ENCODE measurements at places on chromosomes 6 and 20.

GRCh38 chr6:108835218-108835850, 12.9 kb upstream of the ARMC2 start:
- peak; percentile 89 for DNase-seq

- no peak for DNase-seq
These were observed 65.1 kb upstream of the PLEKHG1 start for GRCh38 chr6:150534553-150534952.

GRCh38 chr6:25942561-25943147, 12.2 kb upstream of the SLC17A2 start:
- DNase-seq: no peak

DNA sequence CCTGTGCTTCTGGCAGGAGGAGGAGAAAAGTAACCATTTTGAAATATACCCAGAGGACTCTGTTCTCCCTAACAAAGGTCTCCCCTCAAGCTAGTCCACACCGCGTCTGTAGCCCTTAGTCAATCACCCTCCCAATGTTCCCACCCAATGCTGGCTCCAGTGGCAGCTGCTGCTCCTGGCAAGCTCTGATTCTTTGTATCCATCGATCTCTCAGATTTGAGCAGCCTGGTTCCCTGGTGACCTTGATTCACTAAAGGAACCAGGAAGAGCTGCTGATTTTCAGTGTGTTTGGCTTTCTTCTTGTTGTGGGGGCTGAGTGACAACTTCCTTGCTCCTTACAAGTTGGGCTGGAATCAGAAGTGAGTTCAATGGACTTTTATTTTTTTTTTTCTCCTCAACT, 68.5 kb downstream of the FOXC1 start:
- no peak for DNase-seq

DNA sequence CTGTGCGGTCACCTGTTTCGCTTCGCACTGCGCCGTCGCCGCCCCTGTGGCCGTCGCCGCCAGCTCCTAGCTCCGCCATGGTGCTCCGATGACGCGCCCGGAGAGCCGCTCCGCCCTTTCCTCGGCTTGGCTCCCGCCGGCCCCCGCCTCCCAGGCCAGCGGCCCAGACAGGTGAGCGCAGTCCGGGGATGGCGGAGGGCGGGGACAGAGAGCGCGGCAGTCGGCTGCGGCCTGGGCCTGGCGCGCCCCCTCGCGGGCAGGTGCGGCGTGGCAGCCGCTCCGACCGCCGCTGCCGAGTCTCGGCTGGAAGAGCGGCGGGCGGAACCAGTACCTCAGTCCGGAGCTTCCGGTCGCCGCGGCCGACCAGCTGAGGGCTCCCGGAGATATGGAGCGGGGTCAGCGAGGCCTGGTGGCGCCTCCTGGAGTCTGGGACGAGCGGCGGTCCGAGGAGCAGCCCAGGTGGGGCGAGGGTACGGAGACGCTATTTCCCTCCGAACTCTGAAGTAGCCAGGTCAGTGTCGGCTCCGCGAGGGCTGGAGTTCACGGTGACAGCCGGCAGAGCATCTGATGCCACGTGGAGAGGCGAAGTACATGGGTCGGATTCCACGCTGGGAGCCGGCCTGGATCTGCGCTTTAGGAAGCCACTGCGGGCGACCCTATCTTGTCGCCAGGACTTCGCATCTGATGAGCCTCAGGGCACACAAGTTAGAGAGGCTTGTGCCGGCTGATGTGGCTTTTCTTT, at the start of gene MAP7:
TSS of gene MAP7 (minus strand) at position 93 of the 742 bp plus-strand sequence. CDS start at position 79, 14 bp downstream.
- DNase-seq: peak; percentile 95

DNA sequence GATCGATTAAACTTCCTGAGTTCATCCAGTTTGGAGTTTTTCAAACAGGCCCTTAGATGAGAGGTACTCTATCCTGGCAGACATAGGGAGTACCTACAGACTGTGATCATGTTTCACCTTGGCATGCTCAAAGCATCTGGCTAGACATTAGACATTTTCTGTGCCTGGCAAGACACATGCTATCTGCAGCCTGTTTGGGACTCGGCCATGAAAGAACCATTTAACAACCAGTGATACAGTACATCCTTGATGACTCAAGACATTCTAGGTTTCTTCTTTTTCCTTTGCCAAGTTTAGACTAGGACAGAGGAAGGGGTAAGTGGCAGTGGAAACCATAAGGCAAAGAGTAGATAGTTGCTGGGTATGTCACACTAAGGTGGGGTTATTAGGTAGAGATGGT, 15.4 kb upstream of the PAQR8 start:
- no peak for DNase-seq

DNA sequence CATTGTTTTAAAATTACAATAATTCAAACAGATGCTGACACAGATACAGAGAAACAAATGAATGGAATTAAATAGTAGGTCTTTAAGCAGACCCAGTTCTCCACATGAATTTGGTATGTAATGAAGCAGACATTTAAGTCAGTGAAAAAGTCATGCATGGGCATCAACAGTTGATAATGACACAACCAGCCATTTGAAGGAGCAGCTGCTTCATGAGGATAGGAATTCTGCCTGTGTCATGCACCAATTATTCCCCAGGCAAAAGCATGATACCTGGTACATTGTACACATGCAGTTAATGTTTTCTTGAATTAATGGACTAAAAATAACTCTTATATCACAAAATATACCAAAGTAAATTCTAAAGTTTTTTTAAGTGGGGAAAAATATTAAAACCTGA, 11.2 kb upstream of the HEY2 start:
- no peak for DNase-seq

DNA sequence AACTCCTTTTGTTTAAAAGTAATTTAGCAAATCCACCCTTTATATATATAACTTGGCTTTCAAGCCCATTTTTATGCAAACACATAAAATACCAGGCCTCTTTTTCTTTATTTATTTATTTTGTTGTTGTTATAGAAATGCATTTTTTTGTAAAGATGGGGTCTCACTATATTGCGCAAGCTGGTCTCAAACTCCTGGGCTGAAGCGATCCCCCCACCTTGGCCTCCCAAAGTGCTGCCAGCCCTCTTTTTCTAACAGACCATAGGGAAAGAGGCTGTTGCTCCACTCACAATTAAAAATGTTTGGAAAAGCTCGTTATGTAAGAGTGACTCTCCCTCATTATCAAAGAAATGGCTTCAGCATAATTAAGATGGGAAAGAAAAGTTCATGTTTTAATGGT, 440.9 kb downstream of the HACE1 start:
- DNase-seq: no peak

GRCh38 chr6:169857343-169858292, 106.2 kb downstream of the ERMARD start:
- no peak for DNase-seq

DNA sequence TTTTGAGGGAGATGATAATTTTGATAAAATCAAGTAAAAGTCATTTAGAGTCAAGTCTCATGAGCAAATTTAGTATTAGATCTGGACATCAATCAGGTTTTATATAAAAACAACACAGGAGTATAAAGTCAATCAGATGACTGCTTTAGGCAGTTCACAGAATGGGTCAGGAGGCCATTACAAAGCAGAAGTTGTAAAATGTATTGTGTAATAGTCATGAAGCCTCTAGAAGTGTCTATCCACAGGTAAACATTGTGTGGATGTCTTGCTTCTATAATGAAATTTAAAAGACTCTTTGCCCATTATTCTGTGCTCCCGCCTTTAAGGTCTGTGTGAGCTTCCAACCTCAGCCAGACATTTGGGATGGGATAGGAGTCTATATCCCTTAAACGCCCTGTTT, 28.8 kb downstream of the MAP7 start:
- DNase-seq: no peak

- DNase-seq: no peak
These were observed 44.4 kb upstream of the SHLD1 start for GRCh38 chr20:5705827-5706226.

DNA sequence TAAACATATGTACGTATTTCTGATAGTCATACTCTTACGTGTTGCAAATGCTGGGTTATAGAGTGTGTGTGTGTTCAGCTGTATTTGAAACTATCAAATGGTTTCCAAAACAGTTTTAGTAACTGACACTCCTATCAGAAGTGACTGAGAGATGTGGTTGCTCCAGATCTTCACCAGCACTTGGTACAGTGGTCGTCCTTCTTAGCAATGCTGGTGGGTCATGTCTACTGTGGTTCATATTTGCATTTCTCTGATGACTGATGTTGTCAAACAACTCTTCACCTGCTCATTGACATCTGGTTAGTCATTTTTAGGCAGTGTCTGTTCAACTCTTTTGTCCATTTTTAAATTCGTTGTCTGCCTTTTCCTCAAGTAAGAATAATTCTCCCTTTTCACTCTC, 259.3 kb downstream of the KIF16B start:
- no peak for DNase-seq

DNA sequence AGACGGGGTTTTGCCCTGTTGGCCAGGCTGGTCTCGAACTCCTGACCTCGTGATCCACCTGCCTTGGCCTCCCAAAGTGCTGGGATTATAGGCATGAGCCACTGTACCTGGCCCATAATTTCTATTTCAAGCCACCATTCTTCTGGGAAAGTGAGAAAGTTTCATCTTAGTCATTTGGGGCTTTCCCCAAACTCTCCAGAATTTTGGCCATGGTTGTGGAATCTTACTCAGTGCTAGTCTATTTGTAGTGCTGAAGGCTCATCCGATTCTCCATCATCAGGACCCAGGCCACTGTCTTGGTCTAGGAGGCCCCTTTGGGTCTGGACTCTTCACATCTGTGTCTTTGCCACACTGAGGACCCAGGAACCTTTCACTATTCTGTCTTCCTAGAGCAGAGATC, 164.9 kb downstream of the EYA2 start:
- DNase-seq: no peak

DNA sequence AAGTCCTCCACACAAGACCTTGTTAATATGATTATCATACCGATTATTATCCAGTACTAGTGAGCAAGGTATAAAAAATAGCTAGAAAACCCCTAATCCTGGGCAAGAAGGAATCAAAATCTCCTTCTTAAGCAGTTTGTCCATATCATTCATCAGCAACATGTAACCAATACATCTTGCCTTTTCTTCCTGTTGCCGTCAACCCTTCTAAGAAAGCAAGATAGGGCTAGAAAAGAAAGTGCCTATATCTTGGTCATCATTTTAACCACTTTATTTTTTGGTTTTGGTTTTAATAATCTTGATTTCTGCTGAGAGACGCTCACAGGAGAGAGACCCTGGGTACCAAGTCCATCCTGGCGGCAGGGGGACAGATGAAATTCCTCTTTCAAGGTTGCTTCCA, 27.2 kb upstream of the PREX1 start:
- no peak for DNase-seq

DNA sequence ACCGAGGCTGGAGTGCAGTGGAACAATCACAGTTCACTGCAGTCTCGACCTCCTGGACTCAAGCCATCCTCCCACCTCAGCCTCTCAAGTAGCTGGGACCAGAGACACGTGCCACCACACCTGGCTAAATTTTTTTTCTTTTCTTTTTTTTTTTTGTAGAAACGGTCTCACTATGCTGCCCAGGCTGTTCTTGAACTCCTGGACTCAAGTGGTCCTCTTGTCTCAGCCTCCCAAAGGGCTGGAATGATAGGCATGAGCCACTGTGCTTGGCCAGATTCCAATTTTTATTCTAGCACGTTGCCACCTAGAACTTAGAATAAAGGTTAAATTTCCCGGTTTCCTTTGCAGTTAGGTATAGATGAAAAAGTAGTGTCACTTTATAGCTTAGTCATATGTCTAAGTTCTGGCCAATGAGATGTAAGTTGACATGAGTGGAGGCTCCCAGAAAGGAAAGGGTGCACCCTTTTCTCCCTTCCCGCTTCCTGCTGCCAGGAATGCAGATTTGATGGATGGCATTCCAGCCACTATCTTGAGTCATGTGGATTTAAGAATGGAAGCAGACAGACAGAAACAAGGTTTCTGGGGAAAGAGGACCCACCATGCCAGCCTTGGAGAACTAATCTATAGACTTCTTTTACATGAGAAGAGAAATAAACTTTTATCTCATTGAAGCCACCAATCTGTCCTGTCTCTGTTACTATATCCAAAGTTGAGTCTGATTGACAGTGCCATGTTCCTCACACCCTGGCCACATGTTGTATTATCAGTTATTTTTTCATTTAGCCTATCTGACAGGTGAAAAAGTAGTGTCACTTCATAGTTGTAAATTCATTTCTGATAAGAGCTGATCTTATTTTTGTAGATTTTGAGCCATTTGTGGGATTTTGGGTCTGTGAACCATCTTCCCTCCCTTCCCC, 60.6 kb upstream of the NCOA3 start:
- DNase-seq: no peak

DNA sequence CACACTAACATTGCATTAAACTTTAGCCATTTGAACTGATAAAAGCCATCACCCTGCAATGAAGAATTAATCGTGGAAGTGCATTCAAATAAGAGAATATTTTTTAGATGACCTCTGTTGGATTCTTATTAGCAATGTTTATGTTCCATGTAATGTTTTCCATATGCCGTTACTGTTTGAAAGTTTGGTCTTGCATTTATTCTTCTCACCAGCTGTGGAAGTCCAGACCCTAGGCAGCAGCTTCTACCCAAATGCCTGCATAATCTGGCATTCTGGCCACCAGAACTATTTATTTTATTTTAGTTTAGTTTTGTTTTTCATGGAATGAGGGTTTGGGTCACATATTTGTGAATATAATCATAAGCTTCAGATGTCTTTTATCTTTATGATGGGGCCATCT, 140.4 kb downstream of the SAMD5 start:
- DNase-seq: no peak

GRCh38 chr6:149458806-149459205, 26.0 kb downstream of the ZC3H12D start:
- DNase-seq: no peak

GRCh38 chr6:130306377-130306776, 59.4 kb upstream of the TMEM200A start:
- no peak for DNase-seq

DNA sequence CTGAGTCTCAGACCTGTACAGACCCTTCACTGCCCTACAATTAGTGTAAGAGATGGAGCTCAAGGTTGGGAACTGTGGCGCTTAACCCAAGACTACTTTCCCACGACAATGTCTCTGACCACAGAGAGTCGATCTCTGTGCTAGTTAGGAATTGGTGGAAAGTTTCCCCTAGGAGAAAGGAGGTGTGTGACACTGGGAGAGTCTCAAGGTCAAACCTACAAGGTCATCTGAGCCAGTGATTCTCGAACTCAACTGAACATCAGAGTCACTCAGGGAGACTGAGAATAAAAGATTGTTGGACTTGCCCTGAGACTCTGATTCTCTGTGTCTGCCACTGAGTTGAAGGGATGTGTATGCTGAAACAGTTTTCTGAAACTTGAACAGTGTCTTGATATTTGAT, 9.7 kb upstream of the AFDN start:
- no peak for DNase-seq

GRCh38 chr6:71349976-71350615, 61.5 kb downstream of the OGFRL1 start:
- DNase-seq: no peak
